Activated T-helper 2 cell treated with anti-CD3 and anti-CD28 coated beads, Interferon-gamma antibody, Interleukin-2, Interleukin-4, amounts not matched to agents 10 μg/mL and 5 μg/mL and 100 μg/mL, durations not matched to agents 14 hours and 24 hours and 36 hours (primary cell): ENCODE measurements at places on chromosomes 1 and 21.

DNA sequence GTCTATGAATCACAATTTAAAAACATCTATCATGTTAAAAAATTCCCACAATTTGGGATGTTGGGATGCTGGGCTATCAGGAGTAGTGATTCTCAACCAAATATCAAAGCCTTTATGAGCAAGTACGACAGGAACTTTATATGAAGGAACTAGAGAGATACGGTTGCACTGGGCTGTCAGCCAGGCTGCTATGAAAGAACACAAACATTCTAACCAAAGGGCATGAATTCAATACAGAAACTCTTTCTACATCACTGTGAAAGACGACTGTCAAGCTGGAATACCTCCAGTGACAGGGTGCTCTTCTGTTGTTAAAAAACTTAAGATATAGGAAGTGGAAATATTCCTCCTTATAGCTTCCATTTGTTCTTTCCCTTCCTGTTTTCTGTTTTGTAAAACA, 9.8 kb downstream of the CACNA1E start:
- no peak overlapping the region for H3K4me3 ChIP-seq
- no peaks in the 10 kb centered on the region for H3K4me1 ChIP-seq
- H3K27ac ChIP-seq: no peak overlapping the region
- no peaks in the 10 kb centered on the region for H3K36me3 ChIP-seq
- H3K27me3 ChIP-seq: peaks cover 32% of the 10 kb centered on the region

GRCh38 chr1:222461941-222462340, 86.0 kb downstream of the HHIPL2 start:
- H3K27me3 ChIP-seq: peaks cover 19% of the 10 kb centered on the region
- H3K4me3 ChIP-seq: no peak overlapping the region
- H3K36me3 ChIP-seq: peaks cover 3% of the 10 kb centered on the region
- peaks cover 10% of the 10 kb centered on the region for H3K4me1 ChIP-seq

GRCh38 chr1:212667223-212668139, 32.2 kb downstream of the BATF3 start:
- no peak overlapping the region for H3K4me3 ChIP-seq
- H3K27ac ChIP-seq: no peak overlapping the region
- peaks cover 6% of the 10 kb centered on the region for H3K27me3 ChIP-seq

DNA sequence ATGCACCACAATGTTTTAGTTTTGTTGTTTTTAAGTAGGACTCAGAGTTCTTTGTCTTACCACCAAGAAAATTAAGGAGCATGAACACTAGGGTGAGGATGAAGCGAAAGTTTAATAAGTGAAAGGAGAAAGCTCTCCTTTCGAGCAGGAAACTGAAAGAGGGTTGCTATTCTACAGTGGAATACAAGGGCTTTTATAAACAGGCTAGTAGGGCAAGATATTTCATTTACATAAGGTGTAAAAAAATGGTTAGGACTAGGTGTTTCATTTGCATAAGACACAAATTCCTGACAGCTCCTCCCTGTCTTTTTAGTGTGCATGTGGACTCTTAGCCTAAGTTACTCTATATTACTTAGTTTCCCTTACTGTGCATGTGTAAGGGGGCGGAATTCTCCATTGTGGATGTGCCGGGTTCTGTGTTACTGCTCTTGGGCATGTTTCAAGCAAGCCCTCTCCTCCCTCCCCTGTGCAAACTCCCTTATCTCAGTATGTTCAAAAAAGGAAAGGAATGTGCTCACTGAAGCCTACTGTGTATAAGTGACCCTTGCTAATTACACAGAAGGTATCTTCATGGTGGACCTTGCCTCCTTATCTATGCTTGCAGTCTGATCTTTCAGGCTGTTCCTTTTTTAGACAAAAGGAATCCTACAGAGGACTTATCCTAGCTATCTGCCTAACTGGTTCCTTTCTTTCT, 7.3 kb downstream of the TSHB start:
- H3K4me1 ChIP-seq: no peaks in the 10 kb centered on the region
- no peak for DNase-seq
- H3K36me3 ChIP-seq: no peaks in the 10 kb centered on the region
- H3K27me3 ChIP-seq: peaks cover 4% of the 10 kb centered on the region
- no peak overlapping the region for H3K4me3 ChIP-seq

DNA sequence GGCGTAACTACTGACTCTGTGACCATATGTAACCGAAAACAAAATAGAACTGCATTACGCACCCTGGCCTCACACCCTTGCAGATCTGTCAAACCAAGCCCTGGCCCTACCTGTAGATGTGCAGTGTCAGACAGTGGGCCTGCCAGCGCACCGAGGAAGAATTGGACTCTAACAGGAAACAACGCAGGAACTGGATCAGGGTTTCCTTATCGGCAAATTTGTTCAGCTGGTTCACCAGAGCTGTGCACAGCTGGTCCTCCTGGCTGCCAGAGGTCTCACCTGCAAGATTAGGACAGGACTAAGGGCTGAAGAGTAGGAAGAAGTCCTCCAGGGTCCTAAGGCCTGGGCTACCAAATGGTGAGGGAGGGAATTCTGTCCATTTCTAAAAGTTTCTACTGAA, 90.0 kb downstream of the UBR4 start:
- no peaks in the 10 kb centered on the region for H3K27me3 ChIP-seq
- H3K36me3 ChIP-seq: peaks cover 90% of the 10 kb centered on the region
- no peak overlapping the region for H3K27ac ChIP-seq
- no peak overlapping the region for H3K4me3 ChIP-seq
- no peak for DNase-seq
